ENCODE measurements at places on chromosomes 2 and 18. TPM values are rescaled to one million over a fixed set of nuclear protein-coding genes. Genes with fewer than 3 reads are reported as not detected.

The QPCT gene
- 2.5 TPM for total RNA-seq

The TSHZ1 gene
- total RNA-seq: 22.6 TPM

DNA sequence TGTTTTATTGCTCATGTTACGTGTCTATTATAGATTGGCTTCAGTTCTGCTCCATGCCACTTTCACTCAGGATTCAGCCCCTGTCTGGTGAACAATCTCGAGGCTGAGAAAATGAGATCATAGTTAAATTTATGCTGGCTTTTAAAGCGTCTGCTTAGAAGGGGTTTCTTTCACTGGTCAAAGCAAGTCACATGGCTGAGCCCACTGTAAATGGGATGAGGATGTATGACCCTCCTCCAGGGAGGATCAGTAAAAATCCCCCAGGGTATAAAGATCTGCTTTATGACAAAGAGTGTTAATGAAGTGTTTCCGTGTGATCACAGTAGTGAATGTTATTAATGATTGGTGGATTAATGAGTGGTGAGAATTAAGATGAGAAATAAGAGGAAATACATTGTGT, 6.2 kb upstream of the PLCL1 start:
- no peak for DNase-seq

DNA sequence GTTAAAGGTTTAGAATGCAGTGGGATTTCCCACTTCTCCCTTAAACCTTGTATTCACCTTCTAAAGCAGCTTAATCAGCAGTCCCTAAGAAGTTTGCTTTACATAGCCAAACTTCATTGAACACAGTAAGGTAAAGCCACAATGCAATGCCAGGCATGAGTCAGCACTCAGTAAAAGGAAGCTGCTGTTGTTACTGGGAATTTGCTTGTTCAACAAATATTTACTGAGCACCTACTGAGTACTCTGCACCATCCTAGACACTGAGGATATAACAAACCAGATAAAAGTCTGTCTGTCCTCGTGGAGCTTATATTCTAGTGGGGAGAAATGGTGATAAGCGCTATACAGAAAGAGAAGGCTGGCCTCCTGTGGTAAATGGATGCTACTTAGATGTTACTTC, 162.7 kb downstream of the PKP4 start:
- DNase-seq: no peak

DNA sequence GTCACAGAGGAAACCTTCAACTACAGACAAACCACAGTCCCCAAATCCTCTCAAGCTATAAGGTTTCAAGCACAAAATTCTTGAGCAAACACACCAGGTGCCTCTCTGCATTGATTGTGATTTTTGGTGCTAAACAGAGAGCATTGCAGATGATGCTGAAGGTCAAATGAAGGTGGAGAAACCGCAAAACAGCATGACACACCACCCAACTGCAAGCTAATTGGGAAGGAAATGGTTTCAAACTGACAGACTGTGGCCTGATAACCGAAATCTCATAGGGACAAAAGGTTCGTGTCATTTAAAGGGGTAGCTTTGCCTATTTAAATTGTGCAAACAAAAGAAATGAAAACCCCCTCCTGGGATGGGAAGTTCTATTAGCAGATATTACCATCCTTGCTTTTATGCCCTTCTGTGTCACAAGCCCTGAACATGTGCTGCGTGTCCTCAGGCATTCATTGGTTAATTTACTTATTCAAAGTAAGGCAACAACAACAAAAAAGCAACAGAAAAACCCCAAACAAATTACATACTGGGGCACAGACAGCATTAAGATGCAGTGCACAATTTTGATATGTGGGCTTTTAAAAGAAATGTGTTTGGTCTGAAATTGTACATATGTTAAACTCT, 154.9 kb downstream of the AQP4 start:
- DNase-seq: no peak

GRCh38 chr18:46772357-46772756, 15.5 kb upstream of the ST8SIA5 start:
- no peak for DNase-seq
